ENCODE measurements at places on chromosomes 11 and 22.
A peak's percentile ranks its signal among the peaks of the same experiment; 100 is the strongest.

DNA sequence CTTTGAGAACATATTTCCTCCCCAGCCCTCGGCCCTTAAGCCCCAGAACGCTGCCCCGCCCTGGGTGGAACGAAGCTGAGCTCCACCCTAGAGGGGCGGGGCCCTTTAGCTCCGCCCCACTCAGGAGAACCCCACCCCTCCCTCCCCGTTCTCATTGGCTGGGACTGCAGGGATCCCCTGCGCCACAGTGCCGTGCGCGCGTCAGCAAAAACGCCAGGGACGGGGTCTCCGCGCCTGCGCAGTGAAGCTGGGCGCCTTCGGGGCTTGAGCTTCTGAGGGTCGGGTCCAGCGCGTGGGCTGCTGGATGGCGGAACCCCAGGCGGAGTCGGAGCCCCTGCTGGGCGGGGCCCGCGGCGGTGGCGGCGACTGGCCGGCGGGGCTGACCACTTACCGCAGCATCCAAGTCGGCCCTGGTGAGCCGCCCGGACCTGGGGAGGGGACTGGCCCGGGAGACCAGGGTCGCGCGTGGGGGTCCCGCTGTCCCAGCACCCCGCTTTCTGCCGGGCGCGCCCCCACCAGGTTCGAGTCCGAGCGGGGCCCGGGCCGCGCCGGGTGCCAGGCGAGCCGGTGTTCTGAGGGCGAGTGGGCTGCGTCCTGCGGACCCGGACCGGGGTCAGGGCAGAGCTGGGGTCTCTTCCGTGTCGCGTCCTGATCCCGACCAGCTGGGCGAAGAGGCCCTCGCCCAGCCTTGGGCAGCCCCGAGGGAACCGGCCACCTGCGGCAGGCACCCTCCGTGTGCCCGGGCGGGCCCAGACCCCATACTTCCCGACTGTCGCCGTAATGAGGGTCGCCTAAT lies at the start of gene TPCN2:
TSS of gene TPCN2 (plus strand) at position 239 of the 796 bp plus-strand sequence. CDS start at position 305, 66 bp downstream.
- DNase-seq, result peak; percentile 97

- no peak for DNase-seq
Observed at GRCh38 chr22:30054067-30054763, 26.0 kb upstream of the HORMAD2 start.

GRCh38 chr11:33375688-33376311 lies 118.6 kb downstream of the HIPK3 start:
- peak; percentile 31 for DNase-seq

DNA sequence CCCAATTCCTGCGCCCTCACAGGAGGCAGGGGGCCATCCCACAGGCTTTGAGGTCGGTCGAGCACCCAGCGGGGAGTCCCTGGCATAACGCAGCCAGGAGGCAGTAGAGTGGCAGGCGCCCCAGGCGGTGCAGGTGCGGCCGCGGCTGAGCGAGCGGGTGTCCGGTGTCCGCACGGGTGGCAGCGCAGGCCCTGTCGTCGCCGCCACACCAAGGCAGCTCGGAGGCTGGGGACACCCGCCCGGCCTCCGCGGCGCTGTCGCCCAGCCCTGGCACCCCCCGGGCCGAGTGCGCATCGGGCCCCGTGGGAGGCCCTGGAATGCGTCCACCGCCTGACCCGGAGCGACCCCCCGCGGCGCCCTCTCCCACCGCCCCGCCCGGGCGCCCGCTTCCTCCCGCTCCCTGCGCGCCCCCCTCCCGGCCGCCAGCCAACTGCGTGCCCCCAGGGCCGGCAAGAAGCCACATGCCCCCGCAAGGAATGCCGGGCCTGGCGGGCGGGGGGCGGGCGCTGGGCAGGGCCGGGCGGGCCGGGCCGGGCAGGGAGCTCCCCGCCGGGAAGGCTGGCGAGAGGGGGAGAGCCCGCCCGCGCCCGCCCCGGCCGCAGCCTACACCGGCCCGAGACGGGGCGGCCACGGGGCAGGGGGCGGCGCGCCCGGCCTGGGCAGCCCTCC lies 33.9 kb downstream of the PRDM11 start:
- no peak for DNase-seq

DNA sequence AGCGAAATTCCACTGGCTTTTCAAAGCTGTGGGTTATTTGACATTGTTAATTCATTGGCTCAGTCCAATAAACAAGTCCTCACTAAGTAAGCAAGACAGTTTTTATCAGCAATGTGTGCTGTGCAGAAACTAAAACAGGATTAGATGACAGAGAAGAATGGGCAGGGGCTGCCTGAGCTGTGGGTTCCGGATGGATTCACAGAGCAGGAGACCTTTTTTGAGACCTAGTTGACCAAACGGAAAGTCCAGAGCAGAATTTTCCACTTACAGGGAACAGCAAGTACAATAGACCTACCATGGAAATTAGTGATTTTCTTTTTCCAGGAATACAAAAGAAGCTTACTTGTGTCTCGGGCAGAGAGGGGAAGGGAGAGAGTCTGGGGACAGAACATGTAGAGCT lies 5.2 kb upstream of the KDM4F start:
- no peak for DNase-seq
